Astrocyte of the hippocampus (primary cell): ENCODE measurements at places on chromosomes 4 and X.

DNA sequence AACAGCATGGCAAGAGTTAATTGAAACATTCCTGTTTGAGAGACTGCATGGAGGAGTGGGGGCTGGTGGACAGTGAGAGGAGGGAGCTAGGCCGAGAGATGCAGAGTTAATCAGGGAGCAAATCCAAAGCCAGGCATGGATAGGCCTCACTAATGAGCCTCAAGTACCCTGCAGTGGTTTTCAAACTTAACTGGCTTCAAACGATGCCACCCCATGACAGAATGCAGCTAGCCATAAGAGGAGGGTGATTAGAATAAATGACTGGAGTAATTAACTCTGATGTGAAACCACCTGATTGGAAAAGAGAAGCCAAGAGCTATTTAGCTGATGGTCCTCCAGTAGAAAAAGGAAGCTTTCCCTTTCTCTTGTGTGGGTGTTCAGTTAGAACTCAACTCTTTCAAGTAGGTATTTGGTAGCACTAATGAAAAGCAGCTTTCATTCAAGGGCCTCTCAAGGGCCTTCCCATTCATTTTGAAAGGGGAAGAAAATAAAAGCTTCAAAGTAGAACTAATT, 215.4 kb upstream of the MAB21L2 start:
- DNase-seq = peak; percentile 42

DNA sequence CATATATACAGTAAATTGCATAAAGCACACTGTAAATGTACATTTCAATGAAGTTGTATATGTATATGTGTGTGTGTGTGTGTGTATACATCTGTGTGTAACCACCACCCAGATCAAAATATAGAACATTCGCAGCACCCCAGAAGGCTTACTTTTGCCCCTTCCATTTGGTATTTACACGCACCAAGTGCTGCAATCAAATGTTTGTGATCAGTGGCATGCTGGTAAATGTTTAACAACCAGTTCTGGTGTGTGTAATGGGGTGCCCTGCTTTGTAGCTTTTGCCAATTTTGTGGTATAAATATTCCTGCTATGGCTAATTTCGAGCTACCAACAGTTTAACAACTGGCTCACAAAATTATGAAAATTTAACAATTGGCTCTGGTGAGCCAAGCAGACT, 101.3 kb downstream of the RTL5 start:
- DNase-seq = no peak

- peak; percentile 45 for DNase-seq
These were observed 75.4 kb downstream of the SH3KBP1 start for GRCh38 chrX:19811807-19812604.

GRCh38 chr4:24754571-24754970, 40.8 kb upstream of the SOD3 start:
- no peak for DNase-seq

- DNase-seq = no peak
These were observed 44.1 kb downstream of the LARP7 start for GRCh38 chr4:112680996-112681395.

GRCh38 chrX:79408623-79409322, 41.6 kb upstream of the ITM2A start:
- no peak for DNase-seq

DNA sequence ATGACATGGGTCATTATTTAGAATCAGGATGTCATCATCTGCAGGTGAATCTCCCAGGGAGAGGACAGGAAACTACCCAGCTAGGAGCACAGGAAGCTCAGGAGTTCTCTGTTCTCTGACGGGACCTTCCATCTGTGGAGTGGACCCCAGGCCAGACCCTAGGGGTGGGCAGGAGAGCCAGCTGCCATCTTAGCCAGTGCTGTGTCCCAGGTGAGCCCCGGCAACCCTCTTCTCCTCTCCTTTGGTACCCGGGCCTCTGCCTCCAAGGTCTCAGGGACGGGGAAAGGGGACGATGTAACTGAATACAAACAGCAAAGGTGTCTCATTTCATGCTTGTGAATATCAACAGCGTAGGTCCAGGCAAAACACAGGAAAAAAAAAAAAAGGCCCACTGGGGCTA, 48.5 kb downstream of the C4orf50 start:
- DNase-seq = no peak

DNA sequence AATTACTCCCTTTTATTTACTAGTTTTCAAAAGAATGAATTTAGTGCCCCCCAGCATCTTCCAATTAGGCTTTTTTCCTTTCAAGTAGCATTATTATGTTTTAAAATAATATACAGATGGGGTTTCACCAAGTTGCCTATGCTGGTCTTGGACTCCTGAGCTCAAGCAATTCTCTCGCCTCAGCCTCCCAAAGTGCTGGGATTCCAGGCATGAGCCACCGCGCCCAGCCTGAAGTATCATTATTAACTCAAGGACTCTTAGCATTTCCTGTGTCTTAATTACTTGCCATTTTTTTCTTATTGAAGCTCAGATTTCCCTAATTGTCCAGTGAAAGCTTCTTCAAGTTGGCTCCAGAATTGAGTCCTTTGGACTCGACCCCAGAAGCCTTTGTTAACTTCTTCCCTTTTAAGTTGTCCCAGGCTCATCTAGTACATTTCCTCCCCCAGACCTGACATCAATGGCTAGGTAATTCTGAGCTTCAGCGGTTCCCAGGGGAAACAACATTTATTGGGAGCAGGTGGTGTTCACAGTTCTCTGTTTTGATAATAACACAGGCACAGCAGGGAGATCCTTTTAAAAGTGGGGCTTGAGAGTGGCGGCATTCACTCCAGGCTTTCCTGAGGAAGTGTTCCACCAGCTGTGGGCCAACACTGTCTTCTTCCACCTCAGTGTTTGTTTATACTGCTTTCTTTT, 10.0 kb downstream of the SAT1 start:
- no peak for DNase-seq

- DNase-seq = peak; percentile 47
These were observed 53.8 kb downstream of the CXCL1 start for GRCh38 chr4:73922766-73923630.

- no peak for DNase-seq
These were observed 178.0 kb upstream of the EMCN start for GRCh38 chr4:100695871-100696270.

- DNase-seq = peak; percentile 60
These were observed 39.7 kb downstream of the CLDN2 start for GRCh38 chrX:106959901-106960300.
